ENCODE measurements at places on chromosomes 4 and X. TPM values are rescaled to one million over a fixed set of nuclear protein-coding genes. Genes with fewer than 3 reads are reported as not detected.

Gene ACSL4
- 34.9 TPM for total RNA-seq

Gene GLRB
- 2.1 TPM for total RNA-seq

Gene IQCM
- total RNA-seq, result not detected

- no peaks in the 10 kb centered on the region for H3K36me3 ChIP-seq
- H3K4me3 ChIP-seq, result no peak overlapping the region
- peaks cover 14% of the 10 kb centered on the region for H3K4me1 ChIP-seq
- no peaks in the 10 kb centered on the region for H3K27me3 ChIP-seq
- no peak overlapping the region for H3K27ac ChIP-seq
Observed at GRCh38 chr4:153409924-153410501, 56.1 kb upstream of the TMEM131L start.

- H3K27me3 ChIP-seq, result no peaks in the 10 kb centered on the region
- no peak for DNase-seq
- H3K27ac ChIP-seq, result no peak overlapping the region
- peaks cover 25% of the 10 kb centered on the region for H3K4me1 ChIP-seq
- no peak overlapping the region for H3K4me3 ChIP-seq
- H3K36me3 ChIP-seq, result no peaks in the 10 kb centered on the region
Observed at GRCh38 chr4:128721896-128722295, 87.6 kb upstream of the JADE1 start.

Gene IL9R
- not detected for total RNA-seq

Gene SLC25A6
- 266 TPM for total RNA-seq

DNA sequence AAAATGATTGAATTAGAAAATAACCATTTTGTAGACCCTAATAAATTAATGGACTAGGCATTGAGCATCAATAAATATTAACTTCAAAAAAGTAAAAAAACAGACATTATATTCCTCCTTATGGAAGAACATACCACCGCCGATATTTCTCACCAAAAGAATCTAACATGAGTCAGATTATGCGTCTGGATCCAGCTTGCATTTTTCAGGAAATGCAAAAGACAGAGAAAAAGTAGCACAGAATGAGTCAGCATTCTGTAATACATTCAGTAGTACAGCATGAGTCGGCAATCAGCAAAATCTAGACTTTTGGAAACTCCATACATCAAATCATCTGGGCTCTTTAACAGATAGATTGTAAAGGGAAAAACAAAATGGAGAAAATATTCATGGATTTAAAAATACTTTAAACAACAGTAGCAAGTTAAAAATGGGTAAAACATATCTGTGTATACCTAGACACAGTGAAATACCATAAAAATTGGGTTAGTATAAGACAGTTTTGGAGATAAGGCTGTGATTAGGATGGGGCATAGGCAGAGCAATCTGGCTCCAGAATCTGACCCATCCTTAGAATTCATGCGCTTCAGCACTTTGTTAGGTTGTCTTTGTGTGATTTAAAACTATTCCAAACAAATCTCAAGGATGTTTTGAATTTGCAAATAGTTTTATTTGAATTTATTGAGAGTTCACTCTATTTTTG lies 633.0 kb upstream of the FAM241A start:
- no peak overlapping the region for H3K4me3 ChIP-seq
- no peaks in the 10 kb centered on the region for H3K4me1 ChIP-seq
- H3K36me3 ChIP-seq, result no peaks in the 10 kb centered on the region
- no peak overlapping the region for H3K27ac ChIP-seq
- no peaks in the 10 kb centered on the region for H3K27me3 ChIP-seq

DNA sequence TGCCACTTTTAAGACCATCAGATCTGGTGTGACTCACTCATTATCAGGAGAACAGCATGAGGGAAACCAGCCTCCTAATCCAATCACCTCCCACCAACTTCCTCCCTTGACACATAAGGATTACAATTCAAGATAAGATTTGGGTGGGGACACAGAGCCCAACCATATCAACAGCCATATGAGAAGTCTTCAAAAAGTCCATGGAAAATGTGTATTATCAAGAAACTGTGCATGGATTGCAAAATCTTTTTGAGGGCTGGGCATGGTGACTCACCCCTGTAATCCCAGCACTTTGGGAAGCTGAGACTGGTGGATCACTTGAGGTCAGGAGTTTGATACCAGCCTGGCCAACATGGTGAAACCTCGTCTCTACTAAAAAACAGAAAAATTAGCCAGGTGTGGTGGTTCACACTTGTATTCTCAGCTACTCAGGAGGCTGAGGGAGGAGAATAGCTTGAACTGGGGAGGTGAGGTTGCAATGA lies 17.8 kb upstream of the RPL39 start:
- DNase-seq, result no peak
- H3K4me1 ChIP-seq, result no peaks in the 10 kb centered on the region
- H3K27me3 ChIP-seq, result no peaks in the 10 kb centered on the region
- H3K4me3 ChIP-seq, result no peak overlapping the region
- no peak overlapping the region for H3K27ac ChIP-seq
- no peaks in the 10 kb centered on the region for H3K36me3 ChIP-seq

DNA sequence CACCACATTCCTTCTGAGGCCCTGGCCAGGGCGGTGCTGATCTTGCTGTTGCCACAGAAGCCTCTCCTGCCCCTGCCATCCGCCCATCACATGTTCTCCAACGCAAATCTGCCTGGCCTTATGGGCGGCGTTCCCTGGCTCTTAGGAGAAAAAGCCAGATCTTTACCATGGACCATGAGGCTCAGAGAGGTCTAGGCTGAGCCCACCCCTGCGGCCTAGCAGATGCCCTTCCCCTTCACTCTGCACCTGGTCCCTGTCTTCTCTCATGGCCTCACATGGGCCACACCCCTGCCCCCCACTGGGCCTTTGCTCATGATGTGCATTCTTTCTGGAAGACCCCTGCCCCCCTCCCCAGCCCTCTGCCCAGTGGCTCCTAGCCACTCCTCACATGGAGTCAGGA lies 78.5 kb downstream of the CRMP1 start:
- no peak overlapping the region for H3K27ac ChIP-seq
- no peaks in the 10 kb centered on the region for H3K27me3 ChIP-seq
- H3K4me3 ChIP-seq, result no peak overlapping the region
- no peaks in the 10 kb centered on the region for H3K4me1 ChIP-seq
- no peak for DNase-seq
- peaks cover 77% of the 10 kb centered on the region for H3K36me3 ChIP-seq

Gene F8A2
- total RNA-seq, result not detected

Measured in esophagus muscularis mucosa (tissue), 4 donors.